Articular chondrocyte of knee joint (primary cell): ENCODE measurements at places on chromosomes 3 and 15. TPM values are rescaled to one million over a fixed set of nuclear protein-coding genes. Genes with fewer than 3 reads are reported as not detected.

SPTSSB gene
- total RNA-seq: 0.11 TPM in 1 of 2 replicates, not detected in the other

P2RY14 gene
- not detected in 2 replicates for total RNA-seq

EIF3J gene
- 43.8 and 46.8 TPM in 2 replicates for total RNA-seq

FBXL22 gene
- total RNA-seq: 0.22 TPM in 1 of 2 replicates, not detected in the other

GNAT1 gene
- total RNA-seq: not detected in 2 replicates

WDR5B gene
- total RNA-seq: 10.1 and 10.7 TPM in 2 replicates

ARRDC4 gene
- total RNA-seq: 7.7 and 15.1 TPM in 2 replicates

RBP2 gene
- not detected in 2 replicates for total RNA-seq

MAGEF1 gene
- total RNA-seq: 14.5 and 17.4 TPM in 2 replicates

NR1D2 gene
- total RNA-seq: 57.2 and 60.4 TPM in 2 replicates

CALML4 gene
- 1.8 and 2.2 TPM in 2 replicates for total RNA-seq

EXD1 gene
- not detected in 2 replicates for total RNA-seq

SYNPR gene
- total RNA-seq: not detected in 2 replicates

ALDH1A2 gene
- total RNA-seq: 13.7 and 21.8 TPM in 2 replicates

SLITRK3 gene
- total RNA-seq: not detected in 2 replicates

GATA2 gene
- 1.8 and 2.7 TPM in 2 replicates for total RNA-seq

CCR8 gene
- total RNA-seq: not detected in 2 replicates

CHST2 gene
- total RNA-seq: 12.5 and 19.3 TPM in 2 replicates

NME9 gene
- total RNA-seq: not detected in 2 replicates

SPINT1 gene
- total RNA-seq: 0.26 and 0.97 TPM in 2 replicates

PTPRG gene
- total RNA-seq: 73.2 and 110 TPM in 2 replicates

FRMD5 gene
- under 0.01 and 0.11 TPM in 2 replicates for total RNA-seq

MAN2C1 gene
- total RNA-seq: 72.2 and 120 TPM in 2 replicates

SLMAP gene
- 50.3 and 61.4 TPM in 2 replicates for total RNA-seq

CIB2 gene
- total RNA-seq: 3.8 and 4.1 TPM in 2 replicates

CORO2B gene
- 5.9 and 6.1 TPM in 2 replicates for total RNA-seq

AADACL2 gene
- not detected in 2 replicates for total RNA-seq

KBTBD13 gene
- not detected in 2 replicates for total RNA-seq

LRTM1 gene
- not detected in 2 replicates for total RNA-seq

NANOGP8 gene
- total RNA-seq: 0.43 and 0.91 TPM in 2 replicates

TMEM212 gene
- total RNA-seq: not detected in 2 replicates

NBEAL2 gene
- 2.7 and 3.7 TPM in 2 replicates for total RNA-seq

GAP43 gene
- total RNA-seq: 0.39 and 0.65 TPM in 2 replicates

INKA1 gene
- total RNA-seq: 2.5 and 2.8 TPM in 2 replicates

IGSF10 gene
- 6.9 and 7.2 TPM in 2 replicates for total RNA-seq

ASB14 gene
- total RNA-seq: under 0.01 and 0.11 TPM in 2 replicates

PSTPIP1 gene
- 10.1 and 10.2 TPM in 2 replicates for total RNA-seq

CSPG5 gene
- total RNA-seq: 0.11 and 0.13 TPM in 2 replicates

KLHL40 gene
- not detected in 2 replicates for total RNA-seq

ZNF662 gene
- total RNA-seq: 5.2 and 8.5 TPM in 2 replicates

RASA2 gene
- total RNA-seq: 13.7 and 22.1 TPM in 2 replicates

SLC12A8 gene
- total RNA-seq: 1.6 and 2.3 TPM in 2 replicates

PPM1M gene
- 24.2 and 25.5 TPM in 2 replicates for total RNA-seq

ZNF774 gene
- total RNA-seq: 1.8 and 2.8 TPM in 2 replicates

C3orf49 gene
- not detected in 2 replicates for total RNA-seq
